ENCODE measurements at places on chromosomes 3 and 15.
A peak's percentile ranks its signal among the peaks of the same experiment; 100 is the strongest.

DNA sequence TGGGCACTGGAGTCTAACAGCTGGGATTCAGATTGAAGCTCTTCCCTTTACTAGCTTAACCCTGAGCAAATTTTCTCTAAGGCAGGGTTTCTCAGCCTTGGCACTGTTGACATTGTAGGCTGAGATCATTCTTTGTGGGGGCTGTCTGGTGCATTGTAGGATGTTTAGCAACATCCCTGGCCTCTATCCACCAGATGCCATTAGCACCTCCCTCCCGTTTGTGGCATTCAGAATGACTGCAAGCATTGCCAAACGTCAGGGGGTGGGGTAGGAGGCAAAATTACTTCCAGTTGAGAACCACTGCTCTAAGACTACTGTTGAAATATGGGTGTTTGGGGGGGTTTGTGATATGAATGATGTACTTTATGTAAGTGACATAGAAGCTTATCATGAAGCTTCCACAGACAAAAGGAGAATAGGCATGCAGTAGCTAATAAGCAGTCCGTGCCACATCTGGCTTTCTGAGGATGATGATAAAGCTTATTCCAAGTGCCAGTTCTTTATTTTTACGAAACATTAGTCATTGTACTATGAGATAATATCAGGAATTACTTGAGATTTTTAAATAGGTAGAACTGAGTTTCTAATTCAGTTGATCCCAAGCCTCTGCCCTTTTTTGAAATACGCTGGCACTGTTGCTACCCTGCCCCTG lies 39.3 kb downstream of the NKIRAS1 start:
- DNase-seq, result no peak

GRCh38 chr3:149716984-149717383 lies 35.3 kb downstream of the COMMD2 start:
- DNase-seq, result no peak

GRCh38 chr3:191330530-191331048 lies 263 bp upstream of the UTS2B start:
- no peak for DNase-seq

GRCh38 chr3:126319701-126320295 lies 37.4 kb downstream of the KLF15 start:
- no peak for DNase-seq

DNA sequence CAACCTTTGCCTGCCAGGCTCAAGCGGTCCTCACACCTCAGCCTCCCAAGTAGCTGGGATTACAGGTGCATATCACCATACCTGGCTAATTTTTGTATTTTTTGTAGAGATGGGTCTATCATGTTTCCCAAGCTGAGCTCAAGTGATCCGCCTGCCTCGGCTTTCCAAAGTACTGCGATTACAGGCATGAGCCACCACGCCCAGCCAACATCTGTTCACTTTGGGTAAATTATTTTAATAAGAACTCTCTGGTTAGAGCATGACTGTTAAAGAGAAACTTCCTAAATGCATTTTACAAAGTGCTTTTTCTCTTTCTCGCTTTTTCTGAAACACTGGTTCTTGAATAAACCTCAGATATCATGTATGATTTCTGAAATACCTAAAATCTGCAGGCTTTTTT lies 172.5 kb downstream of the PTPRG start:
- DNase-seq, result no peak

DNA sequence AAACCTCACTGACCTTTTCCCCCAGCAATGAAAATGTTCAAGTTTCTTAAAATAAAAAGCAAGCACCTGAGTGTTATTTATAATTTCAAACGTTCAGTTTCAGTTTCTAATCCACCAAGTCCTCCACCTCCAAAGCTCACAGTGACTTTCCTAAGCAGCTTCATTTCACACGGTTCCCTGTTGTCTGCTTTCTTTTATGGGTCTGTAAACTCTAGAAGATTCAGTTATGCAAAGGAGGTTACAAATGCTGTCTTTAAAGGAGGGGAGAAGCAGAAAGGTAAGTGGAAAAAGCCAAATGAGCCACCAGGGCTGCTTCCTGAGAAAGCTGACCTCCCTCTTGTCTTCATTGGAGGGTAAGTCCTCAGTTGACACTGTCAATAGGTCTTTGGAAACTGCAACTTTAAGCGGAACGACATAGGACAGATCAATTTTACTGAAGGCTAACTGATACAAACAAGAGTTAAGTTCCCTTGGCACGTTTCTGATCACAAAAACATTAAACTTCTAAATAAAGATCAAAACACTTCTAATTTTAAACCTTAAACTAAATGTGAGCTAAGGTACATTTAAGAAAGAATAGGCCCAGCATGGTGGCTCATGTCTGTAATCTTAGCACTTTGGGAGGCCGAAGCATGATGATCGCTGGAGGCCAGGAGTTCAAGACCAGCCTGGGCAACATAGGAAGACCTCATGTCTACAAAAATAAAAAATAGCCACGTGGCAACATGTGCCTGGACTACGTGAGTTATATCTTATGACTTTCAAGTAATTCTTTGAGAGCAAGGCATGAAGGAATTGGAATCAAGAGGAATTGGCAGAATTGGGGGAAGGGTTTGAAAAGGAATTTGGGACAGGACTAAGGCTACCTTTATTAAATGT lies 151.9 kb upstream of the UBE2E1 start:
- no peak for DNase-seq

DNA sequence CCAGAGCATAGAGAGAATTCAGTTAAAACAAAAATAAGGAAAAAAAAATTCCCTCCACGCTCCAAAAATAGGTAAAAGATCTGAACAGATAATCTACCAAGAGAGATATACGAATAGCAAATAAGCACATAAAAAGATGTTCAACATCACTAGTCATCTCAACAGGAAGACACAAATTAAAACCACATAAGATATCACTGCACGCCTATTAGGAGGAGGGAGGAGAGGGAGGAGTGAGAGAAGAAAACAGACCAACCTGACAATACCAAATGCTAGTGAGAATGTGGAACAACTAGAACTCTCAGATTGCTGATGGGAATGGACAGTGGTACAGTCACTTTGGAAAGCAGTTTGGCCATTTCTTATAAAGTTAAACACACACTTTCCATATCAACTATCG lies 212.5 kb downstream of the FMN1 start:
- no peak for DNase-seq

DNA sequence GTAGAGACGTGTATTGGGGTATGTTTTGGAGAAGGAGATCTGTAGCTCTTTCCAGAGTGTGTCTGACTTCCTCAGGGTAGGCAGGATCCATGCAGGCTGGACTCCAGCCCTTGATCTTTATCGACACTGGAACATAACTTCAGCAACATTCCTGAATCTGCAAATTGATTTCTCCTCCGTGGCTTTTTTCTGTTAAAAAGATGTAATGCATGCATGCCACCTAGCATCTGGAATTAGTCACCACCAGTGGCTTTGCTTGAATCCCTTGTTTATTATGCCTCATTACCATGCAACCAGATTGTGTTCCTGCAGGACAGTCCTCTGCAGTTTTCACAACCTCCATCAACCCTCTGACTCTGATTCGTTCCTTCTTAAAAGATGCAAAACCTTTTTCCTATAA lies 86.1 kb downstream of the CCNL1 start:
- DNase-seq, result no peak

- no peak for DNase-seq
Measured at GRCh38 chr3:171352387-171352935, 107.7 kb downstream of the TNIK start.

DNA sequence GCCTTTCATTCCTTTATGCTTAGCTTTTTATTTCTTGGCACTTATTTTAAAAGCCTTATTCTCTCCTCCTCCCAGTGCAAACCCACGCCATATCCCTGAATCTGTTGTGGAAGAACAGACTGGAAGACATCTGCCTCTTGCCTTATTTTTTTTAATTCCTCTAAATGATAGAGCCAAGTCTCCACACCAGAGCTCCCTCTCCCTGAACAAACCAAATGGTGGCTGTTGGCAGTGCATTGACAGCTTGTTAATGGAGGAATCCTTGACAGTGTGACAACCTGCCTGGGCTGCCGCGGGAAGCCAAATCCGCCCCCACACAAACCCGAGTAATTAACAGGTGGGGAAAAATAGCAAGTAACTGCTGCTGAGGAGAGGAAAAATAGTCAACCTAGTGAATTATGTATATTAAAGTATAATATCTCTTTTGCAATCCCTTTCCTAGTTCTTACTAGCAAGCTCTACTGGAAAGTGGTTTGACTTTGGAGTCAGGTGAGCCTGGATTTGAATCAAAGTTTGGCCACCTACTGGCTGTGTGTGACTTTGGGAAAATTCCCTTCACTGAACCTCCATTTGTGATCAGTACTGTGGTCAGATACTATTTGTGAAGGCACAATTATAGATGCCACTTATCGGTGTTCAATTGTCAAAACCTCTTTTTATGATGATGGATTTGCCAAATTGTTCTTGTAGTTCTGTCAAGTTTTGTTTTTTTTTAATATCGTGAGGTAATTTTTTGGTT lies 589.6 kb downstream of the PDCD6IP start:
- DNase-seq, result no peak

DNA sequence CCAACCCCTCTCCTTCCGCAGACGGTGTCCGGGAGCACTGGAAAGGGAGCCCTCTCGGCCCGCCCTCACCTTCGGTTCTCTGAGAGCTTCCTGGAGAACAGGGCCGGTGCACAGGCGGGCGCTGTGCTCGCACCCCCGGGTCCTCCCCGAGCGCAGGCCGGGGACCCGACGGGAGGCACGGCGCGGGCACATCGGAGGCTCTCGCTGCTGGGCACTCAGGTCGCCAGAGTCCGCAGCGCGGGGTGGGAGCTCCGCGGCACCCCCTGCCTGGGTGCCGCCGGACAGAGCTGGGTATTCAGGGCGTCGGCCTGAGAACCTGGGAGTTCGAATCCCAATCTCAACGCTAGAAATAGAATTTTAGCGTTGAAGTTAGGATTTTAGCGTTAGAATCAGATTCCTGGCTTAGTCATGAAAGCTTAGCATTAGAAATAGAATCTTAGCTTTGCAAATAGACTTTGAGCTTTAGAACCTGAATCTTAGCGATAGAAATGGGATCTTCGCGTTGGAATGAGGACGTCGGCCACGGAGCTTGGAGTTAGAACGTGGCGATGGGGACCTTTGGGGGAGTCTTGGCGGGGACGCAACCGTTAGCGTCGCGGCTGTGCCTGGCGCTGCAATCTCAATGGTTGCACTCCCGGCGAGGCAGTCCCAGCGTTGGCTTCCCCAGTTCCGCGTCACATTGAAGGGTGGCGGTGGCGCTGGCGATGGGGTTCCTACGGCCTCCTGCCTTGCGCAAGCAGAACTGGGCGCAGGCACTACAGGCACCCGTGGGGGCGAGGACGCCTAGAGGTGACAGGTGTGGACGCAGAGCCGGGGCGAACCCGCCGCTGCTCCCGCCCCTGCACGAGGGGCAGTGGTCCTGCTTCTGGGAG lies 549 bp downstream of the TRH start:
- no peak for DNase-seq

GRCh38 chr3:142941373-142942123 lies 21.9 kb downstream of the PAQR9 start:
- DNase-seq, result no peak

- no peak for DNase-seq
Measured at GRCh38 chr3:140223631-140224030, 288.6 kb downstream of the CLSTN2 start.

GRCh38 chr3:153028381-153028780 lies 133.6 kb upstream of the RAP2B start:
- DNase-seq, result no peak

DNA sequence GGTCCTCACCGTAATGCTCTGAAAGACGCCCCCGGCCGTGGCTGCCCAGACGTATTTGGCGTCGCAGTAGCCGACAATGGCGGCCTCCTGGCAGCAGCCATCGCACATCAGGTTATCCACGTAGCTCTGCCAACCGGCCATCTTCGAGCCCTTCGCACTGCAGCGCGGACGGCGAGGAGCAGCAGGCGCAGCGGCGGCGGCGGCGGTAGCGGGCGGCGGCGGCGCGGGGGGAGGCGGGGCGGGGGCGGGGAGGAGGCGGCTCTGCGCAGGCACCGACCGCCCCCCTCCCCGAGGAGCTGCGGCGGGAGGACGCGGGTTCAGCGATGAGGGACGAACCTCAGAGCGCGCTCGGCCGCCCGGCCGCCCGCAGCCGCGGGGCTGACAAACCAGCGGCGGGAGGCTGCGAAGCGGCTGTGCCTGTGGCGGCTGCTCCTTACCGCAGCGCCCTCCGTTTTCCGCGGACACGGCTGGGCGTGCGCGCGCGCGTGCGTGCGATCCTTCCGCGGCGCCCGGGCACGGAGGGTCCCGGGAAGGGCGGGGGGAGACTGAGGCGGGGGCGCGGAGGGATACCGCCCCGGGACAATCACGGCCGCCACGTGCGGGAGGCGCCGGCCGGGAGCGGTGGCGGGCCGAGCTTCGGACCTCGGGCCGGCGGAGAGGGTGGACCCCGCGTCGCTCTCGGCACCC lies at the start of gene PFN2:
Gene PFN2, minus strand, starts transcription at position 180 of the 687 bp plus-strand sequence. Its CDS starts 39 bp downstream, at position 141.
- DNase-seq, result peak; percentile 44

- DNase-seq, result no peak
Measured at GRCh38 chr15:53872410-53872809, 105.8 kb upstream of the UNC13C start.

DNA sequence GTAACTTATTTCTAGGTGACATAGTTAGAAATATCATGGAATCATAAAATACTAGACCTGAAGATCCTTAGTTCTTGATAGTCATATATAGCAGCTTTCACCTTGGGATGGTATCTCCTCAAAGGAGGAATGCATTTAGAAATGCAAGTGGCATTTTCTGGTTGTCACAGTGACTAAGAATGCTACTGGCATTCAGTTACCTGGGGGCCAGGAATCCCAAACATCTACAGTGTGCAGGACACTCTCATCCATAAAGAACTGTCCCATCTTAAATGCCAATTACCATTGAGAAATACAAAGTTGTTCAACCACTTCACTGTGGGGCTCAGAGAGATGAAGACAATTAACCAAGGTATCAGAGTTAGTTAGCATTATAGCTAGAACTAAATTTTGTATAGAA lies 36.7 kb downstream of the MYH15 start:
- DNase-seq, result no peak

GRCh38 chr3:58633157-58633865 lies 33.3 kb downstream of the FAM3D start:
- DNase-seq, result no peak

- DNase-seq, result no peak
Measured at GRCh38 chr3:189744235-189744634, 113.0 kb downstream of the TP63 start.

GRCh38 chr3:82157952-82158351 lies 396.5 kb upstream of the GBE1 start:
- DNase-seq, result no peak

- no peak for DNase-seq
Measured at GRCh38 chr3:86800116-86800515, 190.8 kb downstream of the VGLL3 start.

DNA sequence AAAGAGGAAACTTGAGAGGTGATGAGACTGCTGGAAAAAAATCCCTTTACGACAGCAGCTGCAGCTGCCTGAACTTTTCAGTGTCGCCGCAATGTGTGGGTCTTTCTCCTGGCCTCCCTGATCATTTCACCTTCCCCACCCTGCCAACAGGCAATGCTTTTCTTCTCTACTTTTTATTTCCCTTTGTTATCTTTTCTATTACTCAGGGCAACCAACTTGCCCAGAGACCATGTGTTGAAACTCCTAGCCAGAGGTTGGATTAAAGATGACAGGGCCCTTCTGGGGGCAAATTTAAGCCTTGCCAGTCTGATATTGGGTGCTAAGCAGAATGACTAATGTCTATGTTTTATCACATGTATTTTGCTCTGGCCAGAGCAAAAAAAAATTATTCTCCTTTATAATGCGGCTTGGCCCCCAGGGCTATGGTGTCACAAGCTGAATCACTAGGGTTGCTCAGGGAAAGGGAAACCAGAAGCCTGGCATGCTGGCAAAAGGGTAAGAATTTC lies 51.5 kb upstream of the CFAP20DC start:
- DNase-seq, result no peak
